ENCODE measurements at places on chromosomes 7 and 10. TPM values are rescaled to one million over a fixed set of nuclear protein-coding genes. Genes with fewer than 3 reads are reported as not detected.

DNA sequence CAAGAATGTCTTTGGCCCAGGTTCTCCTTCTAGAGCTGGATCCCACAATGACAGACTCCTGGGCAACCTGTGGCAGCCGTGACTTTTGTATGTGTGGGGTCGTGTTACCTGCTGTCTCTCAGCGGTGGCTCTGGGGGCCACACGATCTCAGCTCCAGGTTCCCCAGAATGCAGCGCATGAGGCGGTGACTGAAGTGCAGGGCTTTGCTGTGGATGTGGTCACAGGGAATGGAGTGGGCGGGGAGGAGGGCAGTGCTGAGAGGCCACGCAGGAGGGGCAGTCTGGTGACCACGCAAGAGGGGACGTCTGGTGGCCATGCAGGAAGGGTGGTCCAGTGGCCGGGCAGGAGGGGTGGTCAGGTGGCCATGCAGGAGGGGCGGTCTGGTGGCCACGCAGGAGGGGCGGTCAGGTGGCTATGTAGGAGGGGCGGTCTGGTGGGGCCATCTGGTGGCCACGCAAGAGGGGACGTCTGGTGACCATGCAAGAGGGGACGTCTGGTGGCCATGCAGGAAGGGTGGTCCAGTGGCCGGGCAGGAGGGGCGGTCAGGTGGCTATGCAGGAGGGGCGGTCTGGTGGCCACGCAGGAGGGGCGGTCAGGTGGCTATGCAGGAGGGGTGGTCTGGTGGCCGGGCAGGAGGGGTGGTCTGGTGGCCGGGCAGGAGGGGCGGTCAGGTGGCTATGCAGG, 112.7 kb downstream of the ACTR3B start:
- no peak for DNase-seq

DNA sequence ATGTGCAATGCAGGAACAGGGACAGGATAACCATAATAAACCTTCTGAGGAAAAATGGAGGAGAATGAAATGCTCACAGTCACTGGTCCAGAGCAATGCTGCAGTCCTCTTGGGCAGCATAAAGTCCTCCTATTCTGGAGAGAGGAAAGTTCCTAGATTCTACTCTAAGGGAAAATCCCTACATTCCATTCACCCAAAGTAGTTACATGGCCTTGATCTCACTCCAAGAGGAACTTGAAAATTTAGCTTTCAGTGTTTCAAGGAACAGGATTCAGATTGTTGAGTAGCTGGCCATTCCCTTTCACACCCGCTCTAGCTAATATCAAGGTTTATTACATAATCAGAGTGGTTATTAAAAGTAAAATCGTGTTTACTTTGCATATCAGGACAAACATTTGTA, 168.3 kb downstream of the CHRM2 start:
- DNase-seq = no peak

ACSL5 gene
- 33.7 TPM for total RNA-seq

CPED1 gene
- total RNA-seq = not detected

DNA sequence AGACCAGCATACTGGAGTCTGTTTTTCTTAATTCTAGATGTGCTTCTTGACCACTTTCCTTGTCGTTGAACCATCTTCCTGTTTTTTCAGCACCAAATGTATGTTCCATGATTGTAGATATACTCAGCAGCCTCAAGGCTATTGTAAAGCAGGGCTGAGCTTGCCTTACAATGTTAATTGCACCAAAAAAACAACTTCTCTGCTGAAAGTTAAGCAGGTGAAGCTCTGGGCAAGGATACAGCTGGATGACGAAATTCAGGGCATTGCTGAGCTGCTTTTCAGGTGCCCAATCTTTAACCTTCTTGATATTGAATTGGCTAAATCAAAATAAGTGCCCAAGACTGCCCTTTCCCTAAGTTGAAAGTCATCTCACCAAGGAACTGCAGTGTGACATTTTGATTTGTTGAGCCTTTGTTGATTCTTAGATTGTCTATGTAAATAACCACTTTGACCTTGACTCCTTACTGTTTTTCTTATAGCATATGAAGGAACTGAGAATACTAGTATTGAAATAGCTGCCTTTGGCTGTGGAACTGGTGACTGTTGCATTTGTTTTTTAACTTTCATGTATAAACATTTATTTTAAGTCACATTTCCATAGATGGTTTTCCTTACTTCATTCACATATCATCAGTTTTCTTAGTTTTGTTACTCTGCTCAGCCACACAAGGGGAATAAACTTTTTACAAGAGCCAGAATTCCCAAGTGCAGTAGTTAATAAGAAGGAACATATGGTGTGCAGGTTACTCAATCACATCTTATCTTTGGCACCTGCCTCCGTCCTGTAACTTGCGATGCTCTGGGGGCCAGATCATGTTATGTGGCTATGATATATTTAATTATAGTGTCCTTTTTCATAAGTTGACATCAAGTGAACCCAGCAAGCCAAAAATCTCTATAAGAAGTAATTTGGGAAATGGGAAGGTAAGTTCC, 3.1 kb downstream of the AHCYL2 start:
- DNase-seq = no peak

OR2A5 gene
- total RNA-seq = not detected

HABP2 gene
- not detected for total RNA-seq

STEAP1 gene
- total RNA-seq = 0.51 TPM

DNA sequence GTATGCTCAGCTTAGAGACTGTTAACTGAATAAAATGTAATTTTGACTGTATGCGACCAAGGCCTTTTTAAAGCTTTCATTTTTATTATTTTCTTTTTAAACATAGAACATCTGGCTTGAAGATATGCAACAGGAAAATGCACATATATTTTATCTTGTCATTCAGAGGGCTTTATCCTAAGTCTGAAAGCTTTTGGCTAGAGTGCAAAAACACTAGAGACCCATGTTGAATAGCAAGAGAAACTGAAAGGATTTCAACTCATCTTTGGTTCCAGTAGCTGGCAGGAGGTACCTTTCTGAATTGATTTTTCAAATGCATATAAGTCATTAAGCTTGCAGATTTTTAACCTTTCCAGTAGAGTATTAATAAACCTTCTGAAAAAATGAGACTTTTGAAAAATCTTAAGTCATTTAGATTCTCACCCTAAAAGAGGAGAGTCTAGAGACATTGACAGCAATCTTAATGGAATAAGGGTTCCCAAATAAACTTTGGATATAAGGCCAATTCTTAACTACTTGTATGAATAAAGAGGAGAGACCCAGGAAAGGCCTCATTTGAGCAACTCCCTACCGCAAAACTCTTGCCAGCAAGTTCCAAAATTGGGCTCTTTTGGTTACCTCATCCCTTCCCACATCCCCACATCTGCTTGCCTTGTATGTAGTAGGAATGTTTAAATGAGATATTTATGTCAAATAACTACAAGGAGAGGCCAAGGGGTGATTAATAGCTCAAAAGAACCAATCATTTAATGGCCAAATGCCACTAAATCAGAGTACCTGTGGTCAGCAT, 454.4 kb downstream of the HTR7 start:
- no peak for DNase-seq

GALNT17 gene
- not detected for total RNA-seq

DNA sequence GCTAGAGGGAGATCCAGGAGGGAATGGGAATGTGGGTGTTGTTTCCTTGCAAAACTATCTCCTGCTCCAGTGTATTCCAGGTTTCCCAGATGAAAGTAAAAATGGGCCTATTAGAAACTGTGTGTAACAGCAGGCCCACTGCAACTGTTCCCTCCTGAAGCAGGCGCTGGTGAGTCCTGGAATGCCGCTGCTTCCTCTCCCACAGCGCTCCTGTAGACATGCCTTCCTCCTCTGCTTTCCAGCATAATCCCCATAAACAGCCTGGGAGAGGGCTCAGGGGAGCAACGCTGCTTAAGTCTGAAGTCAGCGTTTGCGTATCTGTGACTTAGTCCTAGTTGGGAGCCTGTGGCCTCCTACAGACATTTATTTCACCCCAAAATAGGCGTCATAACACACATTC, 551.0 kb upstream of the FOXK1 start:
- DNase-seq = no peak

FAM171A1 gene
- 5.1 TPM for total RNA-seq

- DNase-seq = no peak
Observed at GRCh38 chr10:124748953-124749645, 4.9 kb upstream of the FAM53B start.

HOXA3 gene
- total RNA-seq = not detected

AQP1 gene
- 0.27 TPM for total RNA-seq

DNA sequence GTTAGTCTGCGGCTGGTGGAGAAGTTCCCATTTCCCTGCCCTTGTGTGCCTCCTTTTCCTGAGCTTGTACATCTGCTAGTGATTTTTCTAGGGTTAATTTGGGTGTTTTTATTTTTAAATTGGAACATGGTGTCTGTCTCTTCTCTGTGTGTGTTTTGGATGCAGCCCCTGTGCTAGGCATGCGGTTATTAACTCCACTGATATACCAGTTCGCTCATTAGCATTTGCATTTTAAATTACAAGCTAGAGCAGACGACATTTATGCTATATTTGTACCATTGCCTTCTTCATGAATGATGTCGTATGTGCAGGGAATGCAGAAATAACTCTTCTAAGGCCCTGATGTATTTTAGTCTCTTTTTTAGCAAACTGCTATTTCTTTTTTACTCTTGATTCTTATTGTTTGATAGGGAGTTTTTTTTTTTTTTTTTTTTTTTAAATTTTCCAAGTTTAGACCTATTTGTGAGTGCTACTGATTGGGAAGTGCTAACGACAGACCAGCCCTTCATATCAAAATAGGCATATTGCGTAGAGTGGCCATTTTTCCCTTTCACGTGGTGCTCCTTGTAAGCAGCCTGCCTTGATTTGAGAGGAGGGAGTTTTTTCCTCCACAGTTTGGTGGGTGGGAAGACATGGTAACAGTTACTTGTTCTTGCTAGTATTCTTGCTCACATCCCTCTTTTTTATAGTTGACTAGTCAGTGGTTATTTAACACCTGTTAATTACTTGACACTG, 89.6 kb downstream of the LRRC4 start:
- no peak for DNase-seq

DNA sequence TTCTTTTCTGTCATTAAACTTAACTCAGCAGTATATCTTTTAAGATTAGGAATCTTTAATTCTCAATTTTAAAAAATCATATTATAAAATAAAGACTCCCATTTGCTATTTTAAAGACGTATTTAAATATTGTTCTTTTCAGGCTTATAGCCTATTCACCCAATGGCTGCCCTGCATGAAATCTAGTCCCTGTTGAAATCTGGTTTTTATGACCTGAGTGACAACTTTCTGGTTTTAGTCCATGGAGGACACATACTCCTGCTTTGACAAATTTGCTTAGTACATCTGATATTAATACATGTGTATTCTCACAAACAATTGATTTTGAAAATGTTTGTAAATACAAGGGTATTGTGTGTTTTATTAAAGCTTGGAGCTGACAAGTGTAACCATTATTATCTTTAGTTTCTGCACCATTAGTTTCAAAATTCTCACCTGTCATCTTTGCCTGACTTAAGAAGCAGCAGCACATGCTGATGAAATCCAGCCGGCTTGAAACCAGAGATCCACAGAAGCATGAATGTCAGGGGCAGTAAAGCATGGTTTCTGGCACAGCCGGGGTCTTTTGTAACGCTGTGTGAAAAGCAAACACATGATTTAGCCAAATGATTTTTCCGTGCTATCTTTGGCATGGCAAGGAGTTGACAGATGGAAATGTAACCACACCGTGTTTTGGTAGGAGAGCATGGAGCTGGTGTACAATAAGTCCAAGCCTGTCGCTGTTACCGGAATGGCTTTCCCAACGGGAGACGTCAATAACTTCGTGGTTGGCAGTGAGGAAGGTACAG, 262.8 kb downstream of the DYNC1I1 start:
- DNase-seq = no peak

CCL24 gene
- total RNA-seq = not detected

SLC16A12 gene
- total RNA-seq = not detected

DNA sequence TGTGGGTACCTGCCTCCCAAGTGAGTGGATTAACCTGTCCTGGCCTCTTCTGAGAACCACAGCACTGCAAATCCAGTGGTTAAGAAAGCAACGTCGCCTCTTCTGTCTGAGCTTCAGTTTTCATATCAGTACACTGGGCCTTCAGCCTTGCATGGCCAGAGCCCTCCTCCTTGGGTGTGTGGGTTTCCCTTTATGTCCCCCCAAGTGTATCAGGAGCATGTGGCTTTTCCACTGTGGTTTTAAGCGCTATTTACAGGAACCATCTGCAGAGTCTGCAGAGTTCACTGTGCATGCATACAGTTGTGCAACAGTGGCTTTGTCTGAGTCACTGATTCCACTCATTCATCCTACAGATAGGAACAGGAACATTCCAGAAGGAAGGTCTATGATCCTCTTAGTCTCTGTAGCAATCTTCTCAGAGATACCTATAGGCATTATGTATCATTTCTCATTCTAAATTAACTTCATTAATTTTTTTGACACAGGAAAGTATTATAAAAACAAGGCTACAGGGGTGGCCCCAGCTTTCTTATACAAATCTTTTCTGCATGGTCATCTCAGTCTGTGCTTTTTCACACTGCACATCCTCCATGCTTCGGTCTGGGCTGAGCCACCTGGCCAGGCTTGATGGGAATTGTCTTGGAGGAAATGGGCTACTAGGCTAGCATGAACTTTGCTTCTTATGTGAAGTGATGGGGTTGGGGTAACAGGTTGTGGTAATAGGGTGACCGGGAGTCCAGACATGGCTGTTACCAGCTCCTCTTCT, 17.1 kb downstream of the MBL2 start:
- DNase-seq = no peak

DNA sequence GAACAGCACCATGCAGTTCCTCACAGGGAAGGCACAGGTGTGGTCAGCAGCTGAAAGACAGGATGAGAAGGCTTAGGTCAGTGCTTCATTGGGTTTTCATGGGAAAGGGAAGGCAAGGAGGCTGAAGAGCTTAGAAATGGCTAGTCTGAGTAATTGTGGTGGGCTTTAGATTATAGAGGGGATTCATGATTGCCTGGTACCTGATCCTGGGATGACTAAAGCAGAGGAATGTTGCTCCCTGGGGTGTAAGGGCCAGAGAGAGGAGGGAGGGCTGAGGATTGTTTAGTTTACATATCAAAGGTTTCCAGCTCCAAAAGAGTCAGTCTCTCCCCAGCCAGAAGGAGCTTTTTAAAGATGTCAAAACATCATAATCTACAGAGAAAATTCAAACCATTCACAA, 396.3 kb upstream of the POM121L12 start:
- no peak for DNase-seq

PCBD1 gene
- 40.0 TPM for total RNA-seq

DNA sequence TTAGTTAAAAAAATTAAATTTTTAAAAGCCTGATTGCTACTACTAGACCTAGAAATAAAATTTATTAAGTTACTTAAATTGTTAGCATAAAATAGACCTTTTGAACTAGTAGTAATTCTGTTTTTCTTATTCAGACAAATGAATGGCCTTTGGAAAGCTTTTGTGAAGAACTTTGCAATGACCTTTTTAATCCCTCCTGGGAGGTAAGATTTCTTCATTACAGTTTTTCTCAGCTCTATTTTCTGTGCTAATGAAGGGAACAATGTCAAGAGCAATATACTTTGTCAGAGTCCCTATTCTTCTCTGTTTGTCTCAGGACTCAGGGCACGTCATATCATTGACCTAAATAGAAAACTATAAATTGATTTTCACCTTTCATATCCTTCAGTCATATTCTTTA, 33.5 kb downstream of the BTAF1 start:
- no peak for DNase-seq

All from activated CD8-positive, alpha-beta T cell treated with anti-CD3 and anti-CD28 coated beads for 36 hours (primary cell).